Mesothelial cell of epicardium (in vitro differentiated cells): ENCODE measurements at places on chromosomes 7 and 10.

GRCh38 chr7:135167365-135167917 lies 3.1 kb downstream of the CYREN start:
- DNase-seq: no peak

- DNase-seq: no peak
These were observed 13.6 kb upstream of the BPGM start for GRCh38 chr7:134632937-134633540.

DNA sequence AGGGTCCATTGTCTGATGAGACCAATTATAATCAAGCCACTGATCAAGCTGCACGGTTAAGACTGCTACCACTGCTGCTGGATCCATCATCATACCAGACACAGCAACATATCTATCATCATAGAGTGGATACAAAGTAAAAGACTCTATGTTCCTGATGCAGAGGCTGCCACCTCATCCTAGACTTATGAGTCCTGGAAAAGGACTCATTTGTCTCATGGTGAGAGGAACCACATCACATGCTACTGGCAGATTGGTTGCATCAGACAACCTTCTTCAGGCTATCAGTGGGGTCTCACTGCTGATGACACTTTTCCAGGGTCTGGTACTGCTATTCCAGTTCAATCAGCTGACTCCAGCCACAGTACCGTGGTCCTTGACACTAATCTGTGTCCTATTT lies 79.0 kb downstream of the ABI1 start:
- DNase-seq: no peak

DNA sequence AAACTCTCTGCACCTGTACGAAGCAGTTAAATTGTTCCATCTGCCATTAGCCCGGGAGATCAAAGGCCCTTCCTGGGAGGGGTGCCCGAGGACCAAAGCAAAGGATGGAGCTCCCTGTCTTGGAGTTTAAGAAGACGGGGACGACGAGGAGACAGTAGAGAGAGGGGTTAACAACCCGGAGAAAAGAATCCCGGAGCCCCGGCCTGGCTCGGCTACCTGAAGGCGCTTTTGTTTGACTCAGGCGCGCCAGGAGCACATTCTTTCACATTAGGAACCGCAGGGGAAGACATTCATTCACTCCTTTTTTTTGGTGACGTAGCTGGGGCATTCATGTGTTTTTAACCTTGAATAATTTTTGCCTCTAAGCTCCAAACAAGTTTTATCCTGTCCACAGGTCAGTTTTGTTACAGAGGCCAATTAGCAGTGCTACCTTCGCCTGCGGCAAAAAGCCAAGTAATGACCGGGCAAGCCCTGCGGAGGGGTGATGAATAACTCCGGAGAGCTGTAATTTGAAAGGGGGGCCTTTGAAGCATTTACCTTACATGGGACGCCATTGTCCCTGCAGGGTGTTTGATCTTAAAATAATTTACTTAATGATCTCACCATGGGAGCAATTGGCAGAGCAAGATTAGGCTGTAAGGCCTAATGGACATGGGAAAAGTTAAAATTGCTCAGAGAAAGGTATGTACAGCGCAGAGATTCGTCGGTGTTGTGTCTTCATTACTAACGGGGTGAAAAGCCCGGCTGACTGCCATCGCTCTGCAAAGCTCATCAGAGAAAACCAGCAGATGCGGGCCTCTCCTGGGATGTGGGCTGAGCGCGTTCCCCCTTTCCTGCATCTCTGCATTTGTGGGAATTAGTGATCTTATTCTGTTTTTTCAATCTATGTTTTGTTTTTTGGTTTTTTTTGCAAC lies 258.0 kb upstream of the SP4 start:
- peak; percentile 45 for DNase-seq

GRCh38 chr10:92849576-92850090 lies 1.3 kb downstream of the EXOC6 start:
- no peak for DNase-seq

- DNase-seq: no peak
These were observed 171.3 kb downstream of the RNLS start for GRCh38 chr10:88411772-88412349.

GRCh38 chr10:51640120-51640819 lies 59.1 kb downstream of the CSTF2T start:
- DNase-seq: no peak

DNA sequence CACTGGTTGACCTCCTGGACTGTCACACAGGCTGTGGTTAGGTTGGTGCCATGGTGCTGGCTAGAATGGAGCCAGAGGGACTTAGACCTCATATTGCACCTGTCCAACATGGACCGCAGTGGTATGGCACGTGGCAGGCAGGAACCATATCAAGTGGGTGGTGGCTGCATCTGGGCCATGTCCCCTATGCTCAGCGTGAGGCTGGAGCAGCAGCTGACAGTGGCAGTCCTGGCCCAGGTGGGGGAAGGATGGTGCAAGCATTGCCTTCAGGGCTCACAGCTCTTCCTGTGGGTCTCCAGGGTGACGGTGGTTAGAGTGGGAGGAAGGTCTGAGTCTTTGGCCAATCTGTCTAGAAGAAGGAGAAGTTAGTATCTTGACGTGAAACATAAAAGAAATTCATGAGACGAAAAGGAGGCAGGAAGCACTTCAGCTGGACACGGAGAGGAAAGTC lies 54.5 kb upstream of the PFKFB3 start:
- DNase-seq: no peak

GRCh38 chr10:125738206-125738605 lies 18.7 kb downstream of the EDRF1 start:
- DNase-seq: no peak

GRCh38 chr10:83871187-83872081 lies 267.9 kb upstream of the GHITM start:
- DNase-seq: peak; percentile 86

DNA sequence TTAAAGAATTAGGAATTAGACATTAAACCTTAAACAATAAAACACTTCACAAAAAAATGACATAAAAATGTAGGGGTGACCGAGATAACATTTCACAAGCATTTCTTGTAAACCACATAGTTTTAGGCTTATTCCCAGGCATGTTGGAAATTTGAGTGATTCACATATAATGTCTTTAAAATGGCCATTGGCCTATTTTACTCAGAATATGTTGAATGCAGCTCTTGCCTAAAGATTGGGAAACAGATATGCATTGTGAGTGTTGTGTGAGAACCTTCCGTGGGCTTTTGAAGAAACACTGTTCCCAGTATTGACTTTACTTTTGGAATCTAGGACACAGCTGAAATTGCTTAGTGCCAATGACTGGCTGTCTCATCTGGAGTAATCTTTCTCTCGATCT lies 79.6 kb downstream of the ARL5B start:
- DNase-seq: no peak

- no peak for DNase-seq
These were observed 53.2 kb downstream of the SYPL1 start for GRCh38 chr7:106058928-106059324.

DNA sequence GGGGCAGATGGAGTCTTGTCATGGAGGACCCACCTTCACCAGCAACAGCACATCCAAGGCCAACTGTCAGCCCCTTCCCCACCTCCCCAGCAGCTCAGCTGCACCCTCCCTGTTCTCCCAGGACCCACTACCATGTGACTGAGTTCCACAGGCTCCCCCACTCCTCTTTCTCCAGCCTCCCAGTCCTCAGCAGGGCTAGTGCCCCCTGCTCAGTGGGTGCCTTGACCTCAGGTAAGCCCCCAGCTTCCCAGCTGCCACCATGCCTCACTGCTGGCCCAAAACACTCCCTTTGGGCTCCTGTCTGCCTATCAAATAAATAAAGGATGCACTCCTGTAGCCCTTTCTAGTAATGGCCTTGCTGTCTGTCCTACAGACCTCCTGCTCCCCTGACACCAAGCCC lies 174.4 kb downstream of the SLIT1 start:
- DNase-seq: no peak

- no peak for DNase-seq
These were observed 6.3 kb upstream of the IL2RA start for GRCh38 chr10:6068422-6068821.

- no peak for DNase-seq
These were observed 530.9 kb upstream of the AUTS2 start for GRCh38 chr7:69067397-69067796.

DNA sequence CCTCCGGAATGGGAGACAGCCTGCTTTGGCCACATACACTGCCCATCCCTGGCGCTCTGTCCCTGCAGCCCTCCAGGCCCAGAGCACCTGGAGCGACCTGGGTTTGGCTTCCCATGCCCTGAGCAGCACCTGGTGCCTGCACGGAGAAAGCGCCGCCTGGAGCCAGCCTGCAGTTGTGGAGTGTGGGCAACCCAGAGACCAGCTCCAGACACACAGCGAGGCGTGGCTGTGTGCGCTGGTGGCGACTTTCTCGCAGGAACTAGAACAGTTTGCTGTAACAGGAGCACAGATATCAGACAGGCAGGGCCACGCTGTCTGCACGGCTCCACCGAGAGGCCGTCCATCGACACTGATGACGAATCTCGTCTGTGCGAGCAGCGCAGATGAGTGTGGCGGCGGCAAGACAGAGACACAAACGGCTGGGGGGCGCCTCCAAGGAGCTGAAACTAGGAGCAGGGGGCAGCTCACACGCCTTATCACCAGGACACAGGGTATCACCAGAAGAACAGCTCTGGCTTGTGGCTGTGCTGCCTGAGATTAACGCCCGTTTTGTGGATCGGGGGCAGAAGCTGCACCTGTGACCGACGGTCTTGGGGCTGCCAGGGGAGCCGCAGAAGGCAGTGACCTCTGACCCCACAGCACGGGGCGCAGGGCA lies 275.3 kb downstream of the DNAJB6 start:
- DNase-seq: no peak
